Dermis blood vessel endothelial cell (primary cell): ENCODE measurements at places on chromosomes 16 and 17. TPM values are rescaled to one million over a fixed set of nuclear protein-coding genes. Genes with fewer than 3 reads are reported as not detected.

Gene PRKCB
- total RNA-seq, result not detected in 2 replicates

Gene HOXB9
- total RNA-seq, result 0.47 and 1.0 TPM in 2 replicates

Gene WFIKKN1
- total RNA-seq, result 0.14 and 0.17 TPM in 2 replicates

Gene MGAT5B
- total RNA-seq, result 0.34 and 0.37 TPM in 2 replicates

Gene ZP2
- 0.23 TPM in 1 of 2 replicates, not detected in the other for total RNA-seq

Gene NCBP3
- 20.9 and 23.8 TPM in 2 replicates for total RNA-seq

Gene KIF2B
- not detected in 2 replicates for total RNA-seq

Gene CDK5R1
- total RNA-seq, result 1.4 and 1.9 TPM in 2 replicates

Gene CENPN
- 57.2 and 101 TPM in 2 replicates for total RNA-seq

Gene MAP2K6
- total RNA-seq, result 4.9 and 14.2 TPM in 2 replicates

Gene PRM2
- not detected in 2 replicates for total RNA-seq

Gene SEZ6L2
- 0.68 and 2.2 TPM in 2 replicates for total RNA-seq

Gene KAT8
- 38.3 and 45.6 TPM in 2 replicates for total RNA-seq

Gene KRTAP4-3
- not detected in 2 replicates for total RNA-seq

Gene HAP1
- total RNA-seq, result 0.23 and 0.68 TPM in 2 replicates

Gene KRT27
- total RNA-seq, result not detected in 2 replicates

Gene CES3
- total RNA-seq, result not detected in 2 replicates

Gene STH
- not detected in 2 replicates for total RNA-seq

Gene ANKFN1
- not detected in 2 replicates for total RNA-seq

Gene KCNJ18
- total RNA-seq, result not detected in 2 replicates

Gene WSCD1
- total RNA-seq, result 43.6 and 49.4 TPM in 2 replicates

Gene DPEP2
- total RNA-seq, result 2.9 and 3.7 TPM in 2 replicates

Gene PYY
- not detected in 2 replicates for total RNA-seq

Gene ZNF287
- 1.8 and 1.9 TPM in 2 replicates for total RNA-seq

Gene KRT40
- not detected in 2 replicates for total RNA-seq

Gene DHRS7C
- total RNA-seq, result not detected in 2 replicates

Gene TAC4
- total RNA-seq, result not detected in 2 replicates

Gene C1QTNF8
- total RNA-seq, result not detected in 2 replicates

Gene CDH13
- total RNA-seq, result 135 and 210 TPM in 2 replicates

Gene COIL
- total RNA-seq, result 16.5 and 18.8 TPM in 2 replicates

Gene INO80E
- 21.4 and 22.3 TPM in 2 replicates for total RNA-seq

Gene NUTF2
- total RNA-seq, result 176 and 260 TPM in 2 replicates

Gene SLC46A1
- 1.9 and 2.9 TPM in 2 replicates for total RNA-seq

Gene ALOX12
- not detected in 2 replicates for total RNA-seq

Gene TOB1
- total RNA-seq, result 2.9 and 4.4 TPM in 2 replicates

Gene NRN1L
- total RNA-seq, result 0.14 and 0.51 TPM in 2 replicates

Gene TMEM238L
- total RNA-seq, result not detected in 2 replicates

Gene GPR179
- not detected in 2 replicates for total RNA-seq

Gene MYLK3
- 0.34 and 0.37 TPM in 2 replicates for total RNA-seq

Gene KCNH4
- total RNA-seq, result under 0.01 and 0.05 TPM in 2 replicates
